GOT3 (cell line): ENCODE measurements at places on chromosomes 6 and 20.

GRCh38 chr6:154301839-154302752 is 54.5 kb downstream of the IPCEF1 start:
- no peak for DNase-seq

DNA sequence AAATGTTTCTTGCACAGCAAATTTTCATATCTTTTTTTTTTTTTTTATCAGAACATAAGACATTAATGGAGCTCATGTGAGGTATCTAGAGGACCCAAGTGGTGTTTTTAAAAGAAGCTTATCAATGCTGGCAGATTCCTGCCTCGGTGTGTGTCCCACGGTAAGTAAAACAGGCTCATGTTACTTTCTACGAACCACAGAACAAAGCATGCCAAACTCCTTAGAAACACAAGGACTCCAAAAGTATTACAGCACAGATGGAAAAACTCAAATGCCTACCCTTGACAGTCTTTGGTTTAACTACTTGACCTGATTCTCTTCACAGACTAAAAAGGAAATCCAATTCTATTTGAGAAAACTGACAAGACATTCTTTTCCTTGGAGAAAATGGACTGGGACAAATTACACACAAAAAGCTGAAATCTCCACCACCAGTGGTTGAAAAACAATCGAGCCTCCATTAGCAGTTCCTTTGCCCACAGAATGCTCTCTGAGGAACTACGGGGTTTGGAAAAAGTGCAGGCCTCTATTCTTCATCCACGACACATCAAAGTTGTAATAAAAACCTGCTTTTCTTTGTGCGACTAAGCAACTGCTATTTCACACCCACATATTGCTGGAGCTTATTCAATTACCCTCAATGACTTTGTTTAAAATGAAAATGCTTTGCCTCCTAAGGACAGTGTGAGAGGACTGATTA is 5.4 kb downstream of the METTL24 start:
- DNase-seq: no peak

GRCh38 chr20:47785311-47785853 is at the start of gene SULF2:
Gene SULF2 (minus strand): TSS chr20:47785481. CDS start chr20:47757363, 28,118 bp downstream.
- no peak for DNase-seq

- DNase-seq: no peak
These were observed 126.9 kb downstream of the MRPL14 start for GRCh38 chr6:44000164-44000842.

GRCh38 chr6:122654012-122654411 is 43.8 kb downstream of the PKIB start:
- DNase-seq: no peak
